ENCODE measurements at places on chromosomes 11 and 22.
A peak's percentile ranks its signal among the peaks of the same experiment; 100 is the strongest.

GRCh38 chr11:67268081-67268961, 2.0 kb downstream of the GRK2 start:
- no peak for DNase-seq

DNA sequence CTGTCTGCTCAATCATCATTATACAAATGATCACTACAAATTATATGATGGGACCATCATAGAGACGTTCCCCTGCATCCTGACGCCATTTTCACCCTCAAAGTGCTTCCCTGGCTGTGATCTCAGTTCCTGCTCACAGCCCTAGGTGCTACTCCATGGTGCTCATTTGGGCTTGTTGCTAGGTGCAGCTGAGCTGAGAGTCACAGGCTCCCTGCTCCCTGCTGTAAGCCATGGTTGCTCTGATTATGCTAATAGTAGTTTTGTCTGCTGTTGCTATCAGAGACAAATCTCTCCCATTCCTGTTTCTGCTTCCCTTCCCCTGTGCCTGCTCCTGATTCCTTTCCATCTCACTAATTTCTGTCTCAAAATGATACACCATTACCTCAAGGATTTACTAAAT, 474.3 kb downstream of the METTL15 start:
- DNase-seq, result no peak

DNA sequence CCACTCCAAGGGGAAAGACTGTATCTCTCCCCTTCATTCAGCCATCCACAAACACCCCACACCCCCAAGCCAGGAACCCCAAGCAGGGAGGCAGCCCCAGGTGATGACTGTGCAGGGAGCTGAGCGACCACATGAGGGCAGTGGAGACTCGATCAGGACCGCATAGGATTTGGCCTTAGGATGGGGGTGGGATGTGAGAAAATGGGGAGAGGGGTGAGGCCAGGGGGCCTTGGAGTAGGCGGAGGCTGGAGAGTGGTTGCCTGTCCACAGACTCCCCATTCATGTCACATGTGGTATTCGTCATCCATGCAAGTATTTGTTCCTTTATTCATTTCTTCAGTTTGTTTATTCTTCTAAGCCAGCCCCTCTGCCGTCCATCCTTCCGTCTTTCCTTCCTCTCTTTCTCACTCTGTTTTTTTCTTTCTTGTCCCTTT, 2.7 kb upstream of the RHOD start:
- DNase-seq, result peak; percentile 34

- DNase-seq, result no peak
These were observed 20.8 kb downstream of the TAF1D start for GRCh38 chr11:93720522-93720921.

DNA sequence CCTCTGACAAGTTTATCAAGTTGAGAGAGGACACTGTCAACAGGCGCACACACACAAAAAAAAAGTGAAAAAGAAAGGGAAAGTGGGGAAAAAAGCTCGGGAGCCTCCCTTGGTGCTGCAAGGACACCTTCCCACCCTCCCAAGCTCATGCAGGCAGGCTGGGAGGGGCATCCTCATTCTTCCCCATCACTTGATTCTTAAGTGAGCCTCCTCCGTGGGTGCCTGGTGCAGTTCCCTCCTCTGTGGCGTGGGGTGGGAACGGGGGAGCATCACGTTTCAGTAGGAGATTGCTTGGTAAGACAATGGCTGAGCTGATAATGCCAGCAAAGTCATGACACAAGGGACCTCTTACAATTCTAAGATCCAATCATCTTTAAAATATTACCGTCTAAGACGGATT, 108.8 kb downstream of the NXPE2 start:
- DNase-seq, result no peak

- DNase-seq, result peak; percentile 19
These were observed 14.9 kb downstream of the EIF4ENIF1 start for GRCh38 chr22:31474743-31475142.

DNA sequence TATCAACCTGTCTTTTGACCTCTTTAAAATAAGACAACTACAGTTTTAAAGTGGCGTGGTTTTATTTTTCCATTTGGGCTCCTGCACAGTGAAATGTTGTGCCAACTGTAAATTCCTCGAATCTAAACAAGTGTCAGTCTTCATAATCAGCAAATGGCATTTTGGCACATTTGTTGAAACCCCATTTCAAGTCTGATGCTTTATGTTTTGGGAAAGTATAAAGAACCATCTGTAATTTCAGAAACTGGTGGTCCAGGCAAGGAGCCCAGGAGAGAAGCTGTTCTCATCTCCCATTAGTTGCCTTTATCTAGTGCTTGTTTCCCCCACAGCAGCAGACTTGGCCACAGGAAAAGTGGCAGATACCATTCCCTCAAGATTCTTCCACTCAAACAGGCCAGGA, 32.7 kb downstream of the VWA5A start:
- no peak for DNase-seq

DNA sequence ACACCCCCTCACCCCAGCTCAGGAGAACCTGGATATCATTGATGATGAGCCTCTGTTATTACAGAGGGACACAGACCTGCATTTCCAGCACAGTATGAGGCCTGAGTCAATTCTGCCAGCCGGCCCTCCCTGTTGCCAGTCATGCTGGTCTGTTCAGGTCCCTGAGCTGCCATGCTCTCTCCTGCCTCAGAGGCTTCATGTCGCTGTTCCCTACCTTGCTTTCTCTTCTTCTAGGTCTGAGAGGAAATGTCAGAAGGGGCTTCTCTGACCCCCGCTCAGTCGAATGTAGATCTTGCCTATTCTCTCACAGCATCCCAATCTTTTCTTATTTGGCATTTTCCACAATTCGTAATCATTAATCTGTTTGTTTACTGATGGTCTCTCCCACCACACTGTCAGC, 21.8 kb upstream of the ABCC8 start:
- DNase-seq, result no peak

- DNase-seq, result no peak
These were observed 27.5 kb downstream of the IGHMBP2 start for GRCh38 chr11:68930991-68931855.

DNA sequence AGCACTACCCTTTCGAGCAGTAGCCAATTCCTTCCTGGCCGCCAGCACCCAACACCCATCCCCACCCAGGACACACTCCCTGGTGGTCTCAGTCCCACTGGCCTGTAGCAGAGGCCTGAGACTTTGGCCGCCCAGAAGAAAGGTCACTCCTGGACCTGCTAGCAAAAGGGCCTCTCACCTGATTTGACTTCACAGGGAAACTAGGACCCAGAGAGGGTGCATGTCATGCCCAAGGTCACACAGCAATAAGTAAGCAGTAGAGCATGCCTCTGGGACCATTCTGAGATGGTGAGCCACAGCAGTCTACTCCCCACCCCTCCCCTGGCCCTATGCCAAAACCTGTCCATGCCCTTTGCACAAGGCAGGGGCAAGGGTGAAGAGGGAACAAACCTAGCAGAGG, 7.3 kb downstream of the ARRB1 start:
- DNase-seq, result no peak

- DNase-seq, result no peak
These were observed 13.7 kb upstream of the ALKBH3 start for GRCh38 chr11:43866969-43867368.

DNA sequence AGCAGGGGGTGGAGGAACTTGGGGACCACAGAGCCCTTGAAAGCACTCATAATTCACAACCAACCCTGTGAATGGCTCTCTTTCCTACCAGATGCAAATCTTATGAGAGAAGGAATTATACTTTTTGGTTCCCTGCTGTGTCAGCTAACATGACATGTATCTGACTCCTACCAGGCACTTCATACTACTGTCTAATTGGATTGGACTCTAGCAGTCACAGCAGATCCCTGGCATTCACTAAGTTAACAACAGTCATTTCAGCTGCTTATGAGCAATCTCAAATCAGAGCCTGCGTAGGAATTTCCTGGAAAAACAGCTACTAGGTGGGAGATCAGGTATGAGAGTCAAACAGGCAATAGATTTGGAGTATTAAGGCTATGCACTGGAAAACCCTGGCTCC, 11.1 kb upstream of the ENDOD1 start:
- DNase-seq, result no peak

DNA sequence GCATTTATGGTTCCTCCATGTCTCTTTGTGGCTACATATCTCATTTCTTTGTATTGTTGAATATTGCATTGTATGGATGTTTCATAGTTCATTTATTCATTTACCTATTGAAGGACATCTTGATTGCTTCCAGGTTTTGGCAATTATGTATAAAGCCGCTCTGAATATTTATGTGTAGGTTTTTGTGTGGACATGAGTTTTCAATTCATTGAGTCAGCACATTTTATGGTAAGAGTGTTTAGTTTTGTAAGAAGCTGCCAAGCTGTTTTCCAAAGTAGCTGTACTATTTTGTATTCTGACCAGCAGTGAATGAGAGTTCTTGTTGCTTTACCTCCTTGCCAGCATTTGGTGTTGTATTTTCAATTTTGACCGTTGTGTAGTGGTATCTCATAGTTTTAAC, 39.2 kb downstream of the KDM2A start:
- DNase-seq, result peak; percentile 8

- DNase-seq, result no peak
These were observed 30.1 kb upstream of the CBX7 start for GRCh38 chr22:39182478-39183030.

- peak; percentile 40 for DNase-seq
These were observed 682.6 kb downstream of the KCNA4 start for GRCh38 chr11:29333993-29334775.

DNA sequence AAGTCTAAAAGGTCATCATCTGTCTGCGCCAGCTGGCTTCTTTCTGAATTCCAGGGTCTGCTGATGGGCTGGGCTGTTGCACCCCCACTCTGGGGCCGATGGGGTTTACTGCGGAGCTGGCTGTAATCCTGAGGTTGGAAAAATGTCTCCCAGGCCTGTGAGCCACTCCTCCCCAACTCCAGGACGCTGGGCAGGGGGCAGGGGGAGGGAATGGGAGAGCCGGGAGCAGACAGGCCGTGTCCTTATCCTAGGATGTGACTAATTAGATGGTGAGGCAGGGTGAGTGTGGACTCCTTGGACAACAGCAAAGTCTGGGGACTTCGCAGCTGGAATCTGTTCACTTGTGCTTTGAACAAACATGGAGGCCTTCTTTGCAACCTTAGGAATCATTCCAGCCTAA, 48.7 kb downstream of the LRRC32 start:
- DNase-seq, result peak; percentile 92

GRCh38 chr11:33172996-33173395, 11.7 kb upstream of the CSTF3 start:
- DNase-seq, result no peak

DNA sequence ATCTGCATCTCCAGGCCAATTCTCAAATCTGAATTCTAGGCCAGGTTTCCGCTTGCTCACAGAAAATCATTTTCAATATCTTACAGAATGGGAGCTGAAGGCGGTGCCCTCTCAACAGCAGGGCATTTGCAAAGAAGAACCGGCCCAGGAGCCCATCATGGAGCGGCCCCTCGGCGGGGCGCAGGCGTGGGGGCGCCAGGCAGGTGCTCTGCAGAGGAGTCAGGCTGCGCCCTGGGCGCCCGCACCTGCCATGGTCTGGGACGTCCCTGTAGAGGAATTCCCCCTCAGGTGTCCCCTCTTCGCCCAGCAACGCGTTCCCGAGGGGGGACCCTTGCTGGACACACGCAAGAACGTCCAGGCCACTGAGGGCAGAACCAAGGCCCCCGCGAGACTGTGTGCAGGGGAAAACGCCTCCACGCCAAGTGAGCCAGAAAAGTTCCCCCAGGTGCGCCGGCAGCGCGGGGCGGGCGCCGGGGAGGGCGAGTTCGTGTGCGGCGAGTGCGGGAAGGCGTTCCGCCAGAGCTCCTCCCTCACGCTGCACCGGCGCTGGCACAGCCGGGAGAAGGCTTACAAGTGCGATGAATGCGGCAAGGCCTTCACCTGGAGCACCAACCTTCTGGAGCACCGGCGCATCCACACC, 11.5 kb downstream of the ZNF74 start:
- DNase-seq, result no peak

GRCh38 chr11:93169950-93170561, 27.7 kb downstream of the SLC36A4 start:
- peak; percentile 38 for DNase-seq

GRCh38 chr11:6919698-6920097, 1.1 kb upstream of the OR2D3 start:
- no peak for DNase-seq

- no peak for DNase-seq
These were observed 76.0 kb upstream of the TIMP3 start for GRCh38 chr22:32725369-32725988.

DNA sequence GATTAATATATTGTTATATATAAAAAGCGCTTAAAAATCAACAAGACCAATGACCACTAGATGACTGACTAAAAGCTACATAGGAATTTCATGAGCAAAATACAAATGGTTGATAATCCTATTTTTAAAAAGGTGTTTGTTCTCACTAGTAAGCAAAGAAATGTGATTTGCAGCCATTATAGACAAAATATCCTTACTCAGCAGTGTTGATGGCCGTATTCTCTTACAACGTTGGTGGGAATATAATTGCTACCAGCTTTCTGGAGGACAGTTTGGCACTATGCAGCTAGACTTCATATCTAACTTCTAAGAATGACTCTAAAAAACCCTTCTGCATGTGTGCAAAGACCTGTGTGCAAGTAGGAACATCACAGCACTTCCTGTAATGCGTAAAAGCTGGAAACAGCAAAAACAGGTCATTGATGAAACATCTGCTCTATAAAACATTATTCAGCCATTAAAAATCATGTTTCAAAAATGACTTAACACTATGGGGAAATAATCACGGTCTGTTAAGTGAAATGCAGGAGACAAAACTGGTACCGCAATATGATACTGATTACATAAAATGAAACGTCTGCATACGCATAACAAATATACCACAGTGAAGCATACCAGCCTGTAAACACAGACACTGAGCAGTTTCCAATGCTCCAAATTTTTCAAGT, 70.1 kb upstream of the LINC01488 start:
- DNase-seq, result no peak

DNA sequence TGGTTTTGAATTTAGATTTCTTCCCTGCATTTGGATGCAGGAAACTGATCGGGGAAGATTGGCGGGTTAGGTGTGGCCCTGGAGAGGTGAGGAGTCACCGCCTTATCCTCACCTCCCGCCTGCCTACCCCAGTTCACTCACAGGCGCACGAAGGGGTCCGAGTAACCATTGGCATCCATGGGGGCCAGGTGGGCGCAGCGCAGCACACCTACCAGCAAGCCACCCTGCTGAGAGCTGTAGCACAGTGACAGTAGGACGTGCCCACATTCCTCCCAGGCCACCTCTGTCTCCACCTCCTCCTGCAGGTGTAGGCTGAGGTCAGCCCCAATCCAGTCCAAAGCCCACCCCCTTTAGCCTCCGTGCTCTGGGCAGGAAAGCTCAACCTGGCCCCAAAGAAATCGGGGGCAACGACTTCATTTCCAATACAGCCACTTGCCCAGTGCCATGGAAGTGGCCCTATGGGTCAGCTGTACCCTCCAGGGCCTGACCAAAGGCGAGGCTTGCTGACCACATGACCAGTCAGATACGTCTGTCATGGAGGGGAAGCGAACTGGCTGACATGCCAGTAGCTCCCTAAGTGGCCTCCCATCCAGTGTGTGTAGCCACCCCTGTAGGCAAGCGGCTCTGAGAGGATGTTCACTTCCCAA, 6.7 kb downstream of the NDUFV1 start:
- DNase-seq, result no peak

All from umbilical cord (tissue), 2 donors.